ENCODE measurements at places on chromosomes 7 and 10.

DNA sequence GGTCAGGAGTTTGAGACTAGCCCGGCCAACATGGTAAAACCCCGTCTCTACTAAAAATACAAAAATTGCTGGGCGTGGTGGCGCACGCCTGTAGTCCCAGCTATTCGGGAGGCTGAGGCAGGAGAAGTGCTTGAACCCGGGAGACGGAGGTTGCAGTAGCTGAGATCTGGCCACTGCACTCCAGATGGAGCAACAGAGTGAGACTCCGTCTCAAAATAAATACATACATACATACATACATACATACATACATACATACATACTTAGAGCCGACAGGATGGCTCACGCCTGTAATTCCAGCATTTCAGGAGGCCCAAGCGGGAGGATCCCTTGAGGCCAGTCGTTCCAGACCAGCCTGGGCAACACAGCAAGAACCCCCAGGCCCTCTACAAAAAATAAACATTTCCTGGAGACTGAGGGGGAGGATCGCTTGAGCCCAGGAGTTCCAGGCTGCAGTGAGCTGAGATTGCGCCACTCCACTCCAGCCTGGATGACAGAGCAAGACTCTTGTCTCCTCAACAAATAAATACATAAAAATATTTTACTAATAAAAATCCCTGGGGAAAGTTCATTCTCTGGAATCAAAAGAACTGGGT, 90.9 kb upstream of the TNRC18 start:
- no peak for DNase-seq

GRCh38 chr10:28985137-28985885, 303.6 kb upstream of the LYZL1 start:
- DNase-seq: no peak

GRCh38 chr10:130635528-130635927, 499.3 kb downstream of the GLRX3 start:
- DNase-seq: no peak

DNA sequence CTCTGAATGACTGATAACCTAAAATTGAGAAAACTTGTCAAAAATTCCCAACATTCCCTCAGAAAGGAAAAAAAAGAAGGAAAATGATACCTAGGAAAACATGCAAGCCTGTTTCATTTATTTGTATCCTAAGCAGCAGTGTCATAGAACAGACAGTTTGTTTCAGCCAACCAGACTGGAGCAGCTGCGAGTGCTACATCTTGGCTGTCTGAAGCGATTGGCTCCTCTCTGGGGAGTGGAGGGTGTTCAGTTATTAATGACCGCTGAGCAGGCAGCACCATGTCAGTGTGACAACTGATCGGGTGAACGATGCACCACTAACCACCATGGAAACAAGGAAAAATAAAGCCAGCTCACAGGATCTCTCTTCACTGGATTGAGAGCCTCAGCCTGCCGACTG, at the start of gene LRRN3:
Gene LRRN3 (plus strand): TSS at position 282 of the 400 bp plus-strand sequence. CDS start 31,646 bp downstream, outside the sequence.
- DNase-seq: peak; percentile 83

DNA sequence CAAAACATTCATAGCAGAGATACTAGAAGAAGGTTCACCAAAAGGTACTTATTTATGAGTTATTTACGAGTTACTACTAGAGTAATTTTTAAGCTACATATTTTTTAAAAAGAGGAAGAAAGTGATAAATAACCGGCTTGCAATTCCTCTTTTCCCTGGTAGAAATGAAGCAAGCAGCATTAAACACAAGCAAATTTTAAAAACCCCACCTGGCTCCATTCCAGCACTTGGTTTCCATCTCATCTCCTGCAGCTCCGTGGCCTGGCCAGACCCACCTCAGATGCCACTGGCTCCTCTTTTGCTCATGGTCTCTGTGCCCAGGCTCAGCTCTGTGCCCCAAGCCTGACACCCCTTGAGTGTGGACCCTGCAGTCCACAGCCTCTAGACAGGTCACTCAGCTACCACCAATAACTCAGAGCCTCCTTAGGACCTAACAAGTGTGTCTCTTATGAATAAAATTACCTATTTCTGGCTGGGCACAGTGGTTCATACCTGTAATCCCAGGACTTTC, 479.5 kb downstream of the TNS3 start:
- no peak for DNase-seq

- no peak for DNase-seq
These were observed 68.4 kb upstream of the PDCD4 start for GRCh38 chr10:110803239-110803749.

DNA sequence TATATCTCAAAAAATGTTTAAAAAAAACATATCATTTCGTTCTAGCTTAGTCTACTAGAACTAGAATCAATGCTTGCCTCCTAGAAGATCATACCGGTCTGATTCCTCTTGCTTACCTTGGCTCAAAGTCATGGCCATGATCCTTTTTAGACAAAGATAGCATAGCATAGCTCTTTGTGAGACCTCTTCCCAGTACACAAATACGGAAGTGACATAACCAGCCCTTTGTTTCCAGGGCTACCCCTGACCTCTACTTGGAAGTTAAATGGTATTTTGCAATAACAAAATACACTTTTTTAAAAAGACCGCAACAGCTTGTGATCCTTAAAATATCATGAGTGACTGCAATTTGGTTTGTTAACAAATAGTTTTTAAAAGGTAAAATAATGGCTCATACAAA, 130.7 kb upstream of the NOBOX start:
- DNase-seq: no peak

DNA sequence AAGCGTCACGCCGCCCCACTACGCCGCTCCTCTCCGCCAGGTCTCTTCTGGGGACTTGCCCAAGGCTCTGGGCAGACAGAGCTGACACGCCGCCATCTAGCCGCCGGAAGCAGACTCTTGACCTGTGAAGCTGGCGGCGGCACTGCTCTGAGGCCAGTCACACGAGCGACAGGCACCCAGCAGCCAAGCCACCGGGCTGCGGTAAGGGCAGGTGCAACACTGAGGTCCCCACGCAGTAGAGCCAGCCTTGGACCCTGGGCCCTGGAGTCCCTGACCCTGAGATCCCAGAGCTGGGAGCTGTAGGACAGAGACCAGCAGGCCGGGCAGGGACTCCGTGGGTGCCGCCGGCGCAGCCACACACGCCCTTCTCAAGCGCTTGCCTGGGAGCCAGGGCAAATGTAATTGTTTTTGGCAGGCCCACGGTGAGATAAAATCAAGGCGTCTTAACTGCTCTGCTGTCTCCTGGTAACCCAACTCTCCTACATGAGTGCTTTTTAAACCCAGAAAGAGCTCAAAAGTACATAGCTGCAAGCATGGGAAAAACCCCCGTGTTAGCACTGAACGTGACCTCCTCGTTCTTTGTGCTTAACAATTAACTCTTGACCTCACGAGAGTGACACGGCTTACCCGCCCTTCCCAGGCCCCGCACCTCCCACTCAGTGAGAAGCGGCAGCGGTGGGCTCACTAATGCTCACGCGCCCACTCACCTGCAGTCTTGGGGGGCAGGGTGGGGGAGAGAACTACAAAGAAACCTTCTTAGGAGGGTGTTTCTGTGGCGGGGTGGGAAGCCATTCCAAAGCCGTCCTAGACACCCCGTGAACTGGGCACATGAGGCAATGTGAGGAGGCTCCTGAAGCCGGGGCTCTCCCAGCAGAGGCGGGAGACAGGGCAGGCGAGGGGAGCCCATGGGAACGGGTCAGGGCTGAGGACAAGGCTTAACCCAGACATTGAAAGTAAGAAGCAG, 8.5 kb downstream of the GPER1 start:
- no peak for DNase-seq

DNA sequence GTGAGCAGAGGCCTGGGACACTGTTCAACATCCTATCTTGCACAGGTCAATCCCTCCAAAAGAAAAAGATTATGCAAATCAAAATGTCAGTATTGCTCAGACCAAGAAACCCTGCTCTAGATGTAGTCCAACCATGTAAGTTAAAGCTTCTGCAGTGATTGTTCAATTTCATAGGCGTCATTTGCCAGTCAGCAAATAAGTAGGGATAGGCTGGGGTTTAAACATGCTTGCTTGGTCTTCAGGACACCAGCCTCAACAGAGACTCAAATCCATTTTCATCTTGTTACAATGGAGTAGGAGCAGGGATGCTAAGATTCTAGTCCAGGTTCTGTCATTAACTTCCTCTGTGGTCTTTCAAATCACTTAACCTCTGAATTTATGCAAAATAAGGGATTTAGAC, 89.1 kb downstream of the NRP1 start:
- no peak for DNase-seq

DNA sequence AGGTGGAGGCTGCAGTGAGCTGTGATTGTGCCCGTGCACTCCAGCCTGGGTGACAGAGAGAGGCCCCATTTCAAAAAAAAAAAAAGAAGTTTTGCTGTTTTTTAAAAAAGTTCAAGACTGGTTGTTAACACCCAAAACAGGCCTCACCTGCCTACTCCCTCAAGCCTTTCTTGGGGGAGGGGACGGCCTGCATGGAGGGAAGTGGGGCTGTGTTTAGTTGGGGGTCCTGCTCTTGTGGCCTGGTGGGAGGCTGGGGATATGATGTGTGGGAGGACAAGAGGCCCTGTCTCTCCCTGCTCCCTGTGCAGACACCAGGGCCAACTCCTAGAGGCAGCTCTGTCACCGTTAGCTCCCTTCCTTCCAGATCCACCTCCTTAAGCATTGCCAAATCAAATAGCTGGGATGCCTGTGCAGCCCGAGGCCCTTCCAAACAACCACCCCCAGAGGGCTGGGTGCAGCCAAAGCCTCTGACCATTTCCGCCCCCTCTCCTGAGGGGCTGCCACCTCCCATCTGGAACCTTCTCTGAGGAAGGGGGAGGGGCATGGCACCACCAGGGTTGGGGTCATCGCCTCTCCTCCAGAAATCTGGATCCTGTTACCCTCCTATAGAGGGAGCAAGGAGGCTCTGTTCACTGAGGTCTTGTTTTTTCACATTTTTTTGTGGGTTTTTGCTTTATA, 32.9 kb upstream of the ANKRD2 start:
- DNase-seq: no peak

- no peak for DNase-seq
These were observed 70.6 kb downstream of the FOXL3 start for GRCh38 chr7:360454-361100.

- no peak for DNase-seq
These were observed 98.3 kb upstream of the PRSS58 start for GRCh38 chr7:142356166-142356565.

DNA sequence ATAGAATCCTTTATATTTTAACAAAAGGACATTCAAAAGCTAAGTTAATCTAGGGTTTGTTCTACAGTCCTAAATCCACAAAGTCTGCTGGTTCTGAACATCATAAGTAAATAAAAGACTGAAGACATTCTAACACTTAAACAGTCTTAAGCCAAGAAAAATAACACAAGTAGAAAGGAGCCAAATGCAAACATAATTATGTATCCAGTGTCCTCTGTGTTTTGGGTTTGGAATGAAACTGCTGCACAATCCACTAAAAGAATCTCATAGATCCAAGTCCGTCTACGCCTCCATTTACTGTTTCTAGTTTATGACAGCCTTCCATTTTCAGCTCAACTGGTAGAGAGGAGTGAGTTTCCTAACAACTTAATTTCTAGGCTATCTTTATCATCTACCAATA, 623.6 kb upstream of the FZD8 start:
- DNase-seq: no peak

DNA sequence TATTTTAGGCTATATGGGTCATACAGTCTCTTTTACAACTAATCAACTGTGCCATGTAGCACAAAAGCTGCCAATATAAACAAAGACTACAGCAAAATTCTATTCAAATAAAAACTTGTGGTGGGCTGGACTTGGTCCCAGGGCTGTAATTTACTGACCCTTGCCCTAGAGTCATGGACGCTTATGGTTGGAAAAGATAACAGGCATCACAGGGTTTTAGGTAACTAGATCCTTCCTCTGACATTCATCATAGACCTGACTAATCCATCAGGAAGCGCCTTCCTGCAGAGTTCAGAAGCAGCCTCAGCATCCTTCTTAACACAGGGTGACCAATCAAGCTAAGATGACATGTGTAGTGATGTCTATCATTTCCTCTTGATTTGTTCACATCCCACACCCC, 40.2 kb upstream of the GPAM start:
- DNase-seq: no peak

DNA sequence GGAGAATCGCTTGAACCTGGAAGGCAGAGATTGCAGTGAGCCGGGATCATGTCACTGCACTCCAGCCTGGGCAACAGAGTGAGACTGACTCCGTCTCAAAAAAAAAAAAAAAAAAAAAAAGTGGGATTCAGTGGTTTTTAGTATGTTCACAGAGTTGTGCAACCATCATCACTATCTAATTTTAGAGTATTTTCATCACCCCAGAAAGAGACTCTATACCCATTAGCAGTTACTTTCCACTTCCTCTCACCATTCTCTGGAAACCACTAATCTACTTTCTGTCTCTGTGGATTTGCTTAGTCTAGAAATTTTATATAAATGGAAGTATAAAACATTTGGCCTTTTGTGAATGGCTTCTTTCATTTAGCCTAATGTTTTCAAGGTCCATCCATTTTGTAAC, 113.4 kb downstream of the ST7 start:
- DNase-seq: no peak

- no peak for DNase-seq
These were observed 247.5 kb upstream of the GALNT17 start for GRCh38 chr7:70884440-70884764.

DNA sequence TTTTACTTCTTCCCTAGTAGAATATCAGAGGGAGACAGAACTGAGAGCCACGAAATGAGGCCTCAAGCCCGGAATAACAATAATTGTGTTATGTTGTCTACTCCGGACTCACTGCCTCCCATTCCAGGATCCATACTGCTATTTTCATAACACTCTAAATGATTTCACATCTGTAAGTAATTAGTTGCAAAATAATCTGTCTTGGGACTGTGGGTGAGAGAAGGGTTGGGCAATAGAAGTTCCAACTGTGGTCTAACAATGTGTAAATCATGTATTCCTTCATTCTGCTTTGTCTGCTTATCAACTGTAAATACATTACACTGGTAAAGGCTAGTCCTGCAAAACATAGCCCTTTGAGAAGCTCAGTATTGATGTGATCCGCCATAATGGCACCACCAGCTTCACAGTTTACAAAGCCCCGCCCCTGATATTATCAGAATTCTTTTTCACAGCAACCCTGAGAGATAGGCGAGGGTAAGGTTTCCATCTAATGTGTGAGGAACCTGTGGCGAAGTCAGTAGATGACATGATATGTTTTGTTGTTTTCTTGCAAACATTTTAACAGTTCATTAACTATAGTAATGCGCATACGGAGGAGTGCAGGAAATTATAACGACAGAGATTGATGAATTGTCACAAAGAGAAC, 265.7 kb upstream of the BMPER start:
- no peak for DNase-seq

GRCh38 chr10:11435581-11435981, 175.9 kb downstream of the USP6NL start:
- DNase-seq: no peak

GRCh38 chr10:61673360-61673759, 10.6 kb downstream of the CABCOCO1 start:
- DNase-seq: no peak

Data from midbrain (tissue), 1 donor.